NCI-H1105 (cell line): ENCODE measurements at places on chromosomes 12 and 14.

DNA sequence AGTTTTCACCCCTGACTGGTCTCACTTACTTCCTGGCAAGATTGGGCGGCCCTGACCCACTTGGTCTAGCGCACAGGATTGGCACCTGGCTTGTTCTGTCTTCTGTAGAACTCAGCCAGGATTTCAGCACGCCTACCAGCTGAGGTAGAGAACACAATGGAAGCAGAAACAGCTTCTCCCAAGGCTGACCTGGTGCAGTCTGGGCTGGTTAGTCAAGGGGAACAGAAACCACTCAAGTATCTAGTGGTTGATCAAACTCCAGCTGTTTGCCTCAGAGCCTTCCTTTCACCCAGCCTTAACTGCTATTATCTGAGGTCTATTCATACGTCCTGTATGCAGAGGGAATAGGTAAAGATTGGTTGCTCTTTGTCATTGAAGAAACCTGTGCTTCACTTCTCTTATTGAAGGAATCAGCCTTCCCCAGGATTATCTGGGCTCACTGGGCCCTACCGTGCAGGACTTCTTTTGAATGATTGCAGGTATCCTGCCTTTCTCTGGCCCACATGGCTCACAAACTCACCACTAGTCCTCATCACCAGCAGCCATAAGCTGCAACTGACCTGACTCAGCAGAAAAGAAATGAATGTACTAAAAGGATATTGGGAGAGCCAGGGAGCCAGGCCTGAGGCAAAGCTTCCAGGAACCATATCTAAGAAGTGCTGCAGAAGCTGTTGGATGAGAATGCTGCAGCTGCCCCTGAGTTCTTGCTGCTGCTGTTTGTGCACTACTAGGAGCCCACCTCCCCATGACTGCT lies 2.5 kb upstream of the PLEKHD1 start:
- DNase-seq: no peak

GRCh38 chr14:24143511-24143910 lies 2.1 kb upstream of the EMC9 start:
- DNase-seq: no peak

DNA sequence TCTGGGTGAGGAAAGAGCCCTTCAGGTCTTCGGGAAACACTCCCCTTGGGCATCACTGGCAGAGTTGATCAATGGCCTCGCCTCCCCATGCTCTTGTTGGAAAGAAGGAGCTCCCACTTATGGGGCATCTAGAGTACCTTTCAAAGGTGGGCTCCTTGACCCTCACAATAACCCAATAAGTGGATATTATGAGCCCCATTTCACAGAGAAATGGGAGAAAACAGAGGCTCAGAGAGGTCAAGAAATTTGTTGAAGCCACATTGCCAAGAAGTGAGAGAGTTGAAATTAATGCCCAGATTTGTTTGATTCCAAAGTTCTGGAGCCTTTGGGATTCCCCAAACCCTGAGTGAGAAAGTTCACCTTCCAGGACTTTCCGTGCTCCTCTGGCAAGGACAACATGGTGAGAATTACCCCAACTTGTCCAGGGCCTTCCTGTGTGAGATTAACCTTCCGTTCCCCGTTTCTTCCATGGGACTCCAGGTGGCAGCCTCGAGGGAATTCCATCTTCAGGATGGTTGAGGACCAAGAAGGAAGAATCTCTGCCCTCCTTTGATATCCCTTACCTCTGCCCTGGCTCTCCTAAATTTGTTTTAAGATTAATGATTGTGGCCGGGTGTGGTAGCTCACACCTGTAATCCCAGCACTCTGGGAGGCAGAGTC lies 7.5 kb upstream of the CHD4 start:
- no peak for DNase-seq

- DNase-seq: no peak
Observed at GRCh38 chr14:68416171-68416570, 376.7 kb downstream of the ZFP36L1 start.

- no peak for DNase-seq
Observed at GRCh38 chr12:113075137-113075683, 18.7 kb downstream of the DTX1 start.

- DNase-seq: no peak
Observed at GRCh38 chr12:108770269-108770829, 39.0 kb upstream of the CORO1C start.

- no peak for DNase-seq
Observed at GRCh38 chr12:2919249-2919648, 28.6 kb downstream of the TULP3 start.

GRCh38 chr12:123035841-123036240 lies 55.4 kb downstream of the ARL6IP4 start:
- DNase-seq: no peak

- no peak for DNase-seq
Observed at GRCh38 chr14:54669721-54670561, 103.0 kb downstream of the SAMD4A start.

GRCh38 chr14:63478437-63478852 lies 64.7 kb downstream of the PPP2R5E start:
- DNase-seq: no peak
